Kidney epithelial cell (primary cell): ENCODE measurements at places on chromosomes 1 and 21. TPM values are rescaled to one million over a fixed set of nuclear protein-coding genes. Genes with fewer than 3 reads are reported as not detected.

GRCh38 chr1:237282208-237282783 lies 240.3 kb downstream of the RYR2 start:
- no peak for DNase-seq

GRCh38 chr1:225963735-225964530 lies 22.9 kb upstream of the LEFTY2 start:
- no peak for DNase-seq

DNA sequence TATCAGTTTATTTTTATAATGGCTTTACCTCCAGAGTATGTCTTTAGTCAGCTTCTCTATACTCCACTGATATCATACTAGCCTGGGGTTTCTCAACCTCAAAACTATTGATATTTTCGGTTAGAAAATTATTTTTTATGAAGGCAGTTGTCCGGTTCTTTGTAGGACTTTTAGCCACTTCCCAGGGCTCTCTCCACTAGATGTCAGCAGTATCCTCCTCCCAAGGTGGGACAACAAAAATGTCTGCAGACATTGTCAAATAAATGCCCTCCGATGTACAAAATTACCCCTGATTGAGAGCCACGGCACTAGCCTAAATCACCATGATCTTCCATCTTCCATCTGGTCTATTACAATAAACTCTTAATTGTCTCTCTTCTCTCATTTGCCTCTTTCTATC lies 4.1 kb upstream of the GRIK1 start:
- no peak for DNase-seq

DNA sequence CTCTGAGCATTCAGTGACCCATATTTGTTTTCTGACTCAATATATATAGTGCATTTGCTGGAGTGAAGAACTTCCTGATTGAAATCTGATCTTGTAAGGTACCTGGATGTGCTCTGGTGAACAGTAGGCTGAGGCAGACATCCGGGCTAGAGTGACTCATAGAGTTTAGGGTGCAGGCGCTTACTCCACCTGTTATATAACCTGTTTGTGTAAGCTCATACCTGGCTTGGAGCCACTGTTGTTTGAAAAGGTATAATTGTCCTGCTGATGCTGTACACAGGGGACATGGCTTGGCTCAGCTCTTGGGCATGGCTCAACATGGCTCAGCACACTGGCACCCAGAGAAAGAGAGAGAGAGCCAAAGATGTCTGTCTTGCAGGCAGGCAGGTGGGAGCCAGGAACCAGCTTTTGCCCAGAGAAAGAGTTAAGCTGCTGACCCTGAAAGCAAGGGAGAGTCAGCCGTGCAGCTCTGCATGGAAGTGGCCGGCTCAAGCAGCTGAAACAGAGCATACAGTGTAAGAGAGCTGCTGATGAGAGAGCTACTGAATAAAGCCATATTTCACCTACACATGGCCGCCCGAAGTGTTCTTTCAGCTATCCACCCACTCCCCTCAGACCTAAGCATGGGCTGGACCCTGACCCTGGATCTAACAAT lies 43.2 kb downstream of the GJA5 start:
- DNase-seq, result peak; percentile 94

DNA sequence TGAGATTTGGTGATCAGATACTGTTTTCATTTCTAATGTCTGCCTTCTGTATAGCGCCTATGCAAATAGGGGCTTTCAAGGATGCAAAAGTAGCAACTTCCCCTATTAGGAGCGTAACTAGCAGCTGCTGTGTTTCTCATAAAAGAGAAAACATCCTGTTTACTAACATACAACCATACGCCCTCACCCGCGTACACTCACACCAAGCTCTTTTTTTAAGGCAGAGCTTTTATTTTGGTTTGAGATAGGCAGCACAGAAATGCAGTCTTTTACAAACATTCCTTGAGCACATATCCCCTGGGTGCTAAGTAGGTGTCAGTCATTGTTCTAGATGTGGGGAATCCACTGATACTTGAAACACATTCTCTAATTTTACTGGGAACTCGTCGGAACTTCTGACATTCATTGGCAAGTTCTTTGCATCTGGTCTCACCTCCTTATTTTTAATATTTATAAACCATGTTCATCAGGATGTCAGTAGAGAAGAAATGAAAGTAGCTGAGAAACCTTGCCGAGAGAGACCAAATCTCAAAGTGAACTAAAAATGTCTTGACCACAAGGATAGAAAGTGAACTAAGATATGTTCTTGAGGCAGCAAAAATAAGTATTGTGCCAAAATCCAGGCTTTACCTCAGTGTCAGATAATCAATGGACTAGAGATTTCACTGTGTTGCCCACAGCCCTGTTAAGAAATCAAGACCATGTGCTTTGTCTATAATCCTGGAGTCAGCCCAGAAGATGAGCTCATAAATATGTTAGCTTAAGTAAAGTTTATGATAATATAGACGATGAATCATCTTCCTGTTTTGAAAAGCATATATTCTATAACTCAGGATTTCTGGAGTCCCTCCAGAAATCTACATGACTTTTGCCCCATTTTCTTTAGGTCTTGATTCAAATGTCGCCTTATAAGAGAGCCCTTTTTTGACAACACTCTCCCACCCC lies 350.9 kb downstream of the ST6GALNAC3 start:
- DNase-seq, result no peak

- DNase-seq, result peak; percentile 94
These were observed 68.5 kb downstream of the DYRK1A start for GRCh38 chr21:37435120-37435519.

GRCh38 chr1:53371121-53371666 lies 43.3 kb upstream of the LRP8 start:
- no peak for DNase-seq

GRCh38 chr1:218926631-218927030 lies 247.0 kb upstream of the LYPLAL1 start:
- no peak for DNase-seq

GRCh38 chr1:203462878-203463277 lies 12.7 kb upstream of the PRELP start:
- no peak for DNase-seq

- no peak for DNase-seq
These were observed 80.5 kb downstream of the RERE start for GRCh38 chr1:8736927-8737326.

Gene PPFIA4
- total RNA-seq, result 0.13 and 0.62 TPM in 2 replicates

Gene NID1
- total RNA-seq, result 21.2 and 26.0 TPM in 2 replicates

Gene CFAP107
- total RNA-seq, result not detected in 2 replicates

Gene REN
- total RNA-seq, result 5.2 and 9.1 TPM in 2 replicates

Gene FAM131C
- 0.46 and 0.89 TPM in 2 replicates for total RNA-seq

Gene KANK4
- total RNA-seq, result 10.1 and 10.5 TPM in 2 replicates

Gene PGLYRP4
- 0.07 and 0.71 TPM in 2 replicates for total RNA-seq
